GOT3 (cell line): ENCODE measurements at places on chromosomes 2 and 18.

GRCh38 chr2:38097988-38098385 lies 22.0 kb upstream of the CYP1B1 start:
- no peak for DNase-seq

DNA sequence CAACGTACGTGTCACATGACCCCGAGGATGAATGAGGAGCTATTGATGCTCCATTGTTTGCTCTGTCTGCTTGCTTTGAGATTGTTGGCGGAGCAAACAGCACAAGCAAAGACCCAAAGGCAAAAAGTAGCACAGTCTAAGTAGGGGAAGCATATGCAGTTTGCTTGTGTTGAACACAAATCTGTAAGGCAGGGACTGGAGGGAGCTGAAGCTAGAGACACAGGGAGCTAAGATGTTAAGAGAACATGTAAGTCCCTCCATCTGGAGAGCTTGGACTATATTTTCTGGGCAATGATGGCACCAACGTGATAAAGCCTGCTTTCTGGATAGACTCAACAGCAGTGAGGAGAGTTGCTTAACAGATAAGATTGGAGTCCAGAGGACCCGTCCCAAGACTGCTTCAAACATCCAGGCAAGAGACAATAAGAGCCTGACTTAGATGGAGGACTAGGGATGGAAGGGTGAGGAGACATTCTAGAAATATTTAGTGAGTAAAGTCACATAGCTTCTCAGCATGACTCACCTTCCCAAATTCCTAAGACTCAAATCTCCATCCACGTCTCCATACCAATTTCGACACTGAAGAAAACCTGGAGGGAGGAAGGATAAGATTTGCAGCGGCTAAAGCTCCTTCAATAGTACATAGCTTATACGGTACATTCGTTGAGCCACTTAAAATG lies 88.1 kb upstream of the KLF7 start:
- DNase-seq = no peak

- DNase-seq = no peak
These were observed 197.1 kb downstream of the SPP2 start for GRCh38 chr2:234247453-234248180.

GRCh38 chr18:38923540-38923939 lies 1357.9 kb upstream of the CELF4 start:
- DNase-seq = no peak

- DNase-seq = no peak
These were observed 82.5 kb downstream of the MGAT5 start for GRCh38 chr2:134336352-134336751.

GRCh38 chr2:203059567-203060240 lies 45.0 kb downstream of the NBEAL1 start:
- no peak for DNase-seq

DNA sequence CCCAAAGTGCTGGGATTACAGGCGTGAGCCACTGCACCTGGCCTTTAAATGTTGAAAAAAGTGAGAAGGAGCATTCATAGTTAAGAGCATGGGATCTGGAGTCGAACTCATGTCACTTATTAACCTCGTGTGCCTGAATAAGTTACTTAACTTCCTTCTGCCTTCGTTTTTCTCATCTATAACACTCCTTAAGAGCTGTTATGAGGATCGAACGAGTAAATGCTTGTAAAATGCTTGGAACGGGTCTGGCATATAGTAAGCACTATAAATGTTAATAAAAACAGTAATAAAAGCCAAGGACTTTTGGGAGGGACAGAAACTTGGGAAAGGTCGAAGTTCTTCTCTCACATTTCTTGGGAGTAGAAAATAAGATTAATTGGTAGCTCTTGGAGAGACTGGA lies 40.8 kb downstream of the RAB10 start:
- no peak for DNase-seq

DNA sequence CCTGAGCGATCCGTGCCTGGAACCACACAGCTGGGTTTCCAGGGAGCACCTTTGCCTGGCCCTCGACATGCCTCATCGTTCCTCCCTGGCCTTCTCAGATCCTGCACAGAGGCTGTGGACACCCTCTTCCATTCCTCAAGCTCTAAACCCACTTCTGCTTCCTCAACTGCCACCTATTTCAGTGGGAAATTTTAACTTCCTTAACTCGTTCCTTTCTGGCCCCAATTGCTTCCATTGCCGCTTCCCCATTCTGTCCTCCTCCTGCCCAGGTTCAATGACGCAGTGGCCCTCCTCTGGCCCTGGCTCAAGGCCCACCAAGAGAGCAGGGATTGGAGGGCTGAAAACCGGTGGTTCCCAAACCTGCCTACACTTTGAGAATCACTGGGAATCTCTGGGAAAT lies 4.8 kb upstream of the B3GNT7 start:
- DNase-seq = no peak

DNA sequence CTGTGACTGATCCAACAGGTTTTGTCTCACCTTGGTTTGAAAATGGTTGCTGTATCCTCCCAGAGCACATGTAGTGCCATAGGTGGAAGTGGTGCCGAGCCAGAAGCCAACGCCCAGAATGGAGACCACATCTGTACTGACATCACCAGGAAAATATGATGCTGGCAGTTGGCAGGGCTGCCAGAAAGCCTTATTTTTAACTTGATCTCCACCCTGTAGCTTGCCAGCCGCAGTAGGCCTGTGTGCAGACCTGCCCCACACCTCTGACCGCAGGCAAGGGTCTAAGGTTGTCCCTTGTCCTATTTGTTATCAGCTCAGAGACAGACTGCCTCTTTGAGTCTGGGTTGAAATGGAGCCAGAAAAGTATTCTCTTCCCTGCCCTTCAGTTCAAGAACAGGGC lies 123.5 kb upstream of the EML6 start:
- no peak for DNase-seq

- DNase-seq = no peak
These were observed 117.4 kb upstream of the ITGB6 start for GRCh38 chr2:160317181-160318099.

DNA sequence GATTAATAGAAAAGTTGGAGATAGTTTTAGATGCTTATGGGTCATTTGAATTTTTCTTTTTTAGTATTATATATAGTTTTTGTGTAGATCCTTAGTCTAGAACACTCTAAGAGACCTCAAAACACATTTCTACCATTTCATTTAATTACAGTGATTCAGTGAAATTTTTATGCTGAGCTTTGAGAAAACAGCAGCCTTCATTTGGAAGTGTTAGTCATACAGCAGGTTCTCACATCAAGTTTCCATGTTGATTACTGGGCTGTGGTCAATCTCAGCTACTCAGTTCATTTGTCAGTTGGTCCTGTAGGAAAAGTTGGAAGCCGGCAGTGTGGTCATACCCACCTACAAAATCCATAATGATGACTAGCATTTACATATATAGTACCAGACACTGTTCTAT lies 37.9 kb downstream of the MAP3K19 start:
- no peak for DNase-seq

DNA sequence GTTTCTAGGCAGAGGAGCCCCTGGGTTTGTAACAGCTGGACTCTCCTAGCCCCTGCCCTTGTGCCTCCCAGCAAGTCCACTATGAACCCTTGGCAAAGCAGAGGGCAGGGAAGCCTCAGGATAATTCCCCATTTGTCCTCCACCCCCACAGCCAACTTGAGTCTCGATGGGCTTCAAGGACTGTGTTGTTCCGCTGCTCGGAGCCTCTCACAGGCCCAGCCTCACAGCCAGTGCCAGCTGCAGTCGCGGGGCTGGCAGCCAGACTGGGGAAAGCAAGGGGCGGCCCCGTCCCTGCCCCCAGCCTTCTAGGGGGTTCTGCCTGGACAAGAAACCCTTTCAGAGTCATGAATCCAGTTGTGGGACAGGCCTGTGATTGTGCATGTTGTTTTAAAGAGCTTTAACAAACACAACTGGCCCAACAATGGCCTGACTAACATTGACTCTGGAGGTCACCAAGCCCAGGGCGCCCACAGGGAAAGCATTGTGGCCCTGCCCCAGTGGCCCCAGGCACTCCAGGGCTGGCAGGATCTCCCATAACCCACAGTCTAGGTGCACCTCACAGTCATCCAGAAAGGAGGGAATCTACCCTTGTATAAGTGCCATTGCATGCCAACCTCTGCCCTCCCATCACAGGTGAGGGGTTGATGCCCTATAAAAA lies 71.8 kb upstream of the DAPL1 start:
- DNase-seq = no peak

DNA sequence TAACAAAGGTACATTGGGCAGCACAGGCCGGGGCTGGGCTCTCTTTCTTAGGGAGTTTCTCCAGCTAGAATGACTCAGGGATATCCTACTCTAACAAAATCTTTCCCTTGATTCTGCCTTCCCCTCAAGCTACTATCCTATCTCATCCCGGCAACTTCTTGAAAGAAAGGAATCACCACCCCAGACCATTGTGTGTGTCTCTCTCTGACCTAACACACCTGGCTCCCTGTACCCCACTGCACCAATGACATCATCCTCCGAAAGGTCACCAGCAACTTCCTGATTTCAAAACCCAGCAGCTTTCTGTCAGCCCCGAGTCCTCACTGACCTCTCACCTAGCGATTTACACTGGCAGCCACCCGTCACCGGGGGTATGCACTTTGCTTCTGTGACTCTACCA lies 72.1 kb upstream of the MAP4K4 start:
- DNase-seq = no peak
